ENCODE measurements at places on chromosomes 5 and 9.

- DNase-seq: no peak
Observed at GRCh38 chr5:153636670-153637451, 146.4 kb downstream of the GRIA1 start.

DNA sequence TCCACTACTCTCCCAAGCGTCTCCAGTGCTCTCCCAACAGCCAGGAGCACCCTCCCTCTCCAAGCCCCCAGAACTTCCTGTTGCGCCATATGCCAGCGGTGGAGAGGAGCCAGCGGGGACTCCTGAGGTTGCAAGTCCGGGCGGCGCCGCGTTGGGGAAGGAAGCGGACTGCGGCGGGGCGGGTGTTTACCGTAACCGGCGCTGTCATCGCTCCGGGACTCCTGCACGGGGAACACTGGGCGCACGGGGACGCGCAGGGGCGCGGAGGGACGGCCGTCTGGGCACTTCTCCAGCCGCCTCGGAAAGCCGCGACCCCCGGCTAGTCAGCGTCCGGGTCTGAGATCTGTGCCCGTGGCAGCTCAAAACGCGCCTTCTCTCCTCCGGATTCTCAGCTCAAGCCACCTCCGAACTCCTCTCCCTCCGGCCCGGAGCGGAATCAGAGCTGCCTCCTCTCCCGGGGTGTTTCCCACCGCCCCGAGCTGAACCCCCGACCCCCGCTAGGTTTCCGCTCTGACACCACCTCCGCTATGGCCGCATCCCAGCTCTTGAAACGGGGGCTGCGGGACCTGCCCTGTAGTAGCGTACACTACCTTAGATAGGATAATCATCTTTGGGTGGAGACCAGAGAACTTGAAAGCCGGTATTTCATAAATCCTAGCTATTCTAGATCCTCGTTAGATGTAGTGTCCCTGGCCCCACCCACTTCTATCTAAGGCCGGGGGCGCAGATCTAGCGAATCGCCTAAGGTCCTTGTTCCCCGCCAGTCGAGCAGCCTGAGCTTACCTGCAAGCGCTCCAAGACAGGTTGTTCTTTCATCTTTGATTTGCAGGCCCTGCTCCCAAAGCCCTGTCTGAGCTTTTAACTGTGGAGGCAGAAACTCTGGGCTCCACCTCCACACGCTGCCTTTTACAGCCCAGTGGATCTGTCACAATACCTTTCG, at the start of gene TRPM6:
TSS of gene TRPM6 (minus strand) at position 881 of the 940 bp plus-strand sequence. CDS start at position 816, 65 bp downstream.
- DNase-seq: peak; percentile 10

DNA sequence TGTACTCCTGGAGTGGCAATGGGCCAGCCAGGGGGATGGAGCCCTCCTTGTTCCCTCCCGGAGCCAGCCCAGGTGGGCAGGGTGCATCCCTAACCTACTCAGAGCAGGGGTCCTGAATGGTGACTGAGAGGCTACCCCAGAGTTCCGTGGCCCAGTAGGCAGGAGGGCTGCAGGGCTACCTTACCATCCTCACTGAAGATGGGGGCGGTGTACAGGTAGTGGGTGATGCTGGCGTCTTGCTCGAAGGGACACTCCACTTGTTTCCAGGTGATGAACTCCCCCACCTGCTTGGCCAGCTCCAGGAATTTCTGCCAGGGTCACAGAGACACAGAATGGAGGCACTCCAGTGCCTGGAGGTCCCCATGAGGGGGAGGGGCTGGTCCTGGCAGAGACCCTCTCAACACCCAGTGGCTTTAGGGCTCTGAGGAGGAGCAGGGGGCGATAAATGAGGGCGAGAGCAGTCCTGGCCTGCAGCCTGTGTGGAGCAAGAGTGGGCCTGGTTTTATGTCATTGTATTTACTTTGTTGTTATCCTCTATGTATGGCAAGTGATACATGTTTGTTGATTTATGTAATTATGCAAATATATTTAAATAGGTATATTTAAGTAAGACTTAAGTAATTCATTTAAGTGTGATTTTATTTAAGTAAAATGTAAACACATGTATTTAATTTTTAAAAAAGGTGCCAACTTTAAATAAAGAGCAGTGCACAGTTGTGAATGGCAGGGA, 39.9 kb upstream of the RNF130 start:
- DNase-seq: no peak

GRCh38 chr5:72760259-72760658, 56.2 kb upstream of the TNPO1 start:
- no peak for DNase-seq

DNA sequence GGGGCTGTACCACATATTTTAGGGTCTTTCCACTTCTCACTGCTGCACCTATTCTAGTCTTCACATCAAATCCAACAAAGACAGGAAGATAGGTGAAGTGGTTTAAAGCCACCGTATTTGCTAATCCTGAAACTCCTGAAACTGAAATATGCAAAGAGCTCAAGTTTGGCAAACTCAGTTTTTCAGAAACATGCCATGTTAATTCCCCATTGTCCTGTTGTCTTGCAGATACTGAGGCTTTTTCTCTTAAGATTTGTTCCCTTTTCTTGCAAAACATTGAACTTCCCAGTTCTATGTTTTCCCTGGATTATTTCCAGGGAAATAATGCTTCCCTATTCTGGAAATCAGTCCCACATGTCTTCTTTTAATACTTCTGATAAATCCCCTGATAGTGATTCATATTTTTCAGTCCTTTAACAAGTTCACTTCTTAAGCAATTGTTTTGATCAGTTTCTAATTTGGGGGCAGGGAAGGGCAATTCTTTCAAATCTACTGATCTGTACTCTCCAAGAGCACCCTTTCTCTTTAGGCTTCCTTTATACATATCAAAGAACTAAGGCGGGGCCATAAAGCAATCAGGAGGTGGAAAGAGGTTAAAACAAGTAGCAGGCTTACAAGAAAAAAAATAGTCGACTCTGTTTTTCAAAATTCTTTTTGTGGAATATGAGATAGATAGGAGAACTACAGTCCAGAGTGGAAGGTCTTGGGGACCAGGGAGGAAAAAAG, 648.5 kb downstream of the BNC2 start:
- DNase-seq: no peak

- DNase-seq: no peak
Observed at GRCh38 chr9:114403153-114403756, 15.5 kb upstream of the AKNA start.

- no peak for DNase-seq
Observed at GRCh38 chr5:110517396-110517795, 209.1 kb downstream of the TMEM232 start.

DNA sequence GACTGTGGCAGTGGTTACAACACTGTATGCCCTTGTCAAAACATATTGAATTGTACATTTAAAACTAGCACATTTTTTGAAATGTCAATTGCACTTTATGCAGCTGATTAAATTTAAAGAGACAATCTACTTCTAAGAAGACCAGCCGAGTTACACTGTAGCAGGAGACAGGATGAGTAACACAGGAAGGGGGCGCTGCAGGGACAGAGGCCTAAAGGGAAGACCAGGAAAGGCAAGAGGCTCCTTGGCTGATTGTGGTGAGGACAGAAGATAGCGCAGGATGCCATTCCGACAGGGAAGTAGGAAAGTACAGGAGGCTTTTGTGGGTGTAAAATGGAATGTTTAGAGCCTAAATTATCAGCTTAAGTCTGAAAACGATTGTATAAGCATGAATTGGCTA, 28.2 kb upstream of the PPP2R2B start:
- no peak for DNase-seq

GRCh38 chr5:92455011-92455410, 1071.9 kb upstream of the ARRDC3 start:
- no peak for DNase-seq

- DNase-seq: no peak
Observed at GRCh38 chr5:5716665-5717064, 294.2 kb downstream of the ICE1 start.

- DNase-seq: no peak
Observed at GRCh38 chr5:143229426-143229895, 174.0 kb downstream of the NR3C1 start.

- peak; percentile 69 for DNase-seq
Observed at GRCh38 chr5:132103332-132103951, 29.9 kb downstream of the CSF2 start.

DNA sequence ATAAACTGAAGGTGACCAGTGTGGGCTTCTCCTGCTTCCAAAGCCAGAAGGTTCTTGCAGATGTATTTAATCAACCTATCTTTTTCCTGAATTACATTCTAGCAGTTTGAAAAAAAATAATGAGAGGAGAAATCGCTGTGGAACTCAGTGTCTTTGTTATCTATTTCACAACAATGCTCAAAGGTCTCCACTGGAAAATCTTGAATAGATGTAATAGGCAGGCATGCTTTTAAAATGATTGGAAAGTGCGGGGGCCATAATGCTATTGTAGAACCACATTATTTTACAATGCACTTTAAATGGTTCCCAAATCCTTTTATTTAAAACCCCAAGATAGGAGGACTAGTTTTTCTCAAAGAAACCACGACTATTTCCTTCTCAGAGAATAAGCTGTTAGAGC, 23.3 kb downstream of the ENC1 start:
- DNase-seq: no peak

GRCh38 chr5:131747180-131748105, 49.4 kb downstream of the FNIP1 start:
- DNase-seq: no peak

GRCh38 chr9:137037483-137037882, 5.6 kb upstream of the FUT7 start:
- no peak for DNase-seq

DNA sequence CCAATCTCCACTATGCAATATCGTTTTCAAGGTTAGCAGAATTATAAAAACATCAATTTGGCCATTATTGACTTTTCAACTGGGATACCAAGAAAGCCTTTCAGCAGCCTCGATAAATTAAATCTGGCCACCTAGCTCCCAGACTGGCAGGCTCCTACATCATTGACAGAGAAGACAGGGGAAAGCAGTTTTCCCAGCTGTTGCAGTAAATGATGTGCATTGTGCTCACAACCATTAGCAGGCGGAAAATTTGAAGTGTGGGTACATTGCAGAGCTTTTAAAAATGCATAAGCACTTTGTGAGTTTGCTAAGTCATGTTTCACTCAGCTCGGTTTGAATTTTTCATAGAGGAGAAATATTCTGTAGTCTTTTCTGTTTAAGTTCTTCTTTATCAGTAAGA, 297.9 kb downstream of the KCTD16 start:
- DNase-seq: no peak

- DNase-seq: no peak
Observed at GRCh38 chr9:78938821-78939220, 632.9 kb upstream of the TLE4 start.

GRCh38 chr5:22539762-22540161, 313.4 kb downstream of the CDH12 start:
- DNase-seq: no peak

DNA sequence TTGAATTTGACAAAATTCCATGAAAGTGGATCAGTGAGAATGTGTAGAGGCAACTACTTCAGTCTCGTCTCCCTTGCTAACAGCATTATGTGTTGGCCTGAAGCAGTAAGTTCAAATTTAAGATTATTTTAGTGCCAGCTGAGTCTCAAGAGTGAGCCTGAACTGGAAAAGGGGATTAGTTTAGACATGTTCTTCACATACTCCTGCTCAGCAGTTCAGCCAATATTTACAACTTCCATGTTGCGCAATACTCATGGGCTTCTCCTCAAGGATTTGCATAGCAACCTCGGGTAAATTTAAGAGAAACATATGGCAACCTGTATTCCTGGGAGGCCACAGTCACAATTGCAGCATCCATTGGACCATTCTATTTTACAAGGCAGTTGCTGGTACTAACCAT, 553.8 kb downstream of the PTPRD start:
- no peak for DNase-seq

GRCh38 chr9:129341171-129341986, 163.3 kb upstream of the IER5L start:
- DNase-seq: no peak

GRCh38 chr5:159504106-159504856, 174.0 kb upstream of the IL12B start:
- no peak for DNase-seq

DNA sequence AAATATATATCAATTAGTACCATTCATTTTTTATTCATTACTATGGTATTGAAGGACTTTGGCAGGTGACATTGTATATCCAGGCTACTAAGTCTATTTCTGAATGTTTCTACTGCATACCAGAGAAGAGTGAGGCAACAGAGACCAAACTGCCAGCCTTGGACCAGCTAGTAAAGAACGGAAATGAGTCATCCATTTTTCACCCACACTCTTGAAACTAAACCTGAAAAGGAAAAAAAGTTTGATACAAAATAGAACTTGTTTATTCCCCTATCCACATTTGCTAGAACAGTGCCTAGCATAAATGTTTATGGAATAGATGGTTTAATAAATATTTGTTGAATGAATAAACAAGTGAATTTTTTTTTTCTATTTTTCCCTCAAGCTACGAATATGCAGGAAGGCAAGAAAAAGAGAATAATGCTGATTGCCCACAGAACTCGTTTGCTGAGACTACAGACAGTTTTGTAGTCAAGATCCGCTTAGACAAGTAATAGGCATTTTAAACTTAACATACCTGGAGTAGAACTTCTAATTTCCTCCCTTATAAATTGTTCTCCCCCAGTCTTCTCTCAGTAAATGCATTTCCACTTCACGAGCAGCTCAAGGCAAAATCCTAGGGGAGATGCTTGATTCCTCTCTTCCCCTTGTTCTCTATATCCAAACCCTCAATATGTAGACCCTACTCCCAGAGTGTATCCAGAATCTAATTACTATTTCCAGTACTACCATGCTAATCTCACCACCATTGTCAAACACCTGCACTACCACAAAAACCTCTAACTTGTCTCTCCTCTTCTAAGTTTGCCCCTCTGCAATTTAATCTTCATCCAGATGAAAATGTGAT, 146.2 kb upstream of the RASA1 start:
- peak; percentile 11 for DNase-seq

- no peak for DNase-seq
Observed at GRCh38 chr9:129954868-129955550, 88.0 kb downstream of the FNBP1 start.

GRCh38 chr5:14036514-14036913, 92.0 kb upstream of the DNAH5 start:
- DNase-seq: no peak

DNA sequence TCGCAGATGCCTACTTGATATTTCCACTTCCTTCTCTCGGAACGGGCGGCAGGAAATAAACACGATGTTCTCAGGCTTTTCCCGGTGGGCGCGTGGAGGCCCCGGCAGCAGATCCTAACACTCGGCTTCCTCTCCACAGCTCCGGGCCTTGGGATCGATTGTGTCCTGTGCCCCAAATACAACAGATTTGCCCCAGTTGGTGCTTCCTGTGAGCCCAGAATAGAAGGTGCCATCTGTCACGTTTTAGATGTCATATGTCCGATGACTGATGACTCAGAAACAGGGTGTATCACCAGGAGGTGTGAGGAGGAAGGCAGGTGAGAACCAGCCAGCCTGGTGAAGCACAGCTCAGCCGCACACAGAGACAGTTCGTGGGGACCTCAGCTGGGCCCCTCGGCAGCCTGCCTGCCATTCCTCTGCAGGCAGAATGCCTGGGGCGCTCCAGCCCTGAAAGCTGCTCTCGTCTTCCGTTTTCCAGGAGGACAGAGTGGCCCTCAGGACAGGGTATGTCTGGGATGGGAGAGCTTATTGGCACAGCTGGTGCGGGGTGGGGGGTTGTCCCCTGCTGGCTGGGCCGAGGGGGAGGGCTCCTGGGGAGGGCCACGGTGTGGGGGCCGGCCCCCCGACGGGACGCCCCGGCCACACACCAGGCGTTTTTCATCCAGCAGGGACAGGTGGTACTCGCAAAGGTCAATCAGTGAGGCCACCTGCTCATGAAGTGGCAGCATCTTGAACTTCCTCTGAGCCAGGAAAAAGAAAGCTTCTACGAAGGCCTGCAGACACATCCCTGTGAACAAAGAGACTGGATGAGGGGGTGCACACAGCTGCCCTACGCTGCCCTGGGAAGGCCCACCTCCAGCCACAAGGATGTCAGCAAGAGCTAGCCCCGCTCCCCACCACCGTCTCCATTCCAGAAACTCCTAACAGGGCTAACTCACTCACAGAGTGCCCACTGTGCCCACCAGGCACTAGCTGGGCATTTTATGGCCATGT, 171.0 kb downstream of the DAB2IP start:
- no peak for DNase-seq
